ENCODE measurements at places on chromosomes 7 and 10.

DNA sequence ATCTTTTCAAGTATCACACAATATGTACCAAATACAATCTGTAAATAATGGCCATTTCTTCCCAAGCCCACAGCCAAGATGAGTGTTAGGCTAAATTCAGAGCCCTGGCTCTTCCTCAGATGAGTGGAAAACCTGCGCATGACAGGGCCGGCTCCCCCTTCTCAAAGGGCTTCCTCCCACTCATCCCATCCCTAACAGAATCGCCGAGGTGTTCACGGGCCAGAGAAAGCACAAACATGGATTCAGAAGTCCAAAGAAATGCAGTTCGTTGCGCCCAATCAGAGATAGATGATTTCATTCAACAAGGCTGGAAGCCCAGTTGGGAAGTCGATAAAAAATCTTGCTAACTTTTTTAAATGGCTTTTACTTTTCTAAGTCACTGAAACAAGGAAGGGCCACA is 121.8 kb downstream of the UBE2H start:
- DNase-seq, result no peak

GRCh38 chr7:5012985-5013384 is 32.7 kb upstream of the RBAK start:
- no peak for DNase-seq

- DNase-seq, result peak; percentile 20
Observed at GRCh38 chr10:118754229-118754555, 578 bp downstream of the CACUL1 start.

GRCh38 chr7:100049441-100050291 is at the start of gene ZSCAN21:
Gene ZSCAN21, plus strand, starts transcription at chr7:100049774. Its CDS starts 7,233 bp downstream, at chr7:100057007.
- peak; percentile 70 for DNase-seq

- DNase-seq, result no peak
Observed at GRCh38 chr7:50792342-50793119, 9.8 kb upstream of the GRB10 start.

DNA sequence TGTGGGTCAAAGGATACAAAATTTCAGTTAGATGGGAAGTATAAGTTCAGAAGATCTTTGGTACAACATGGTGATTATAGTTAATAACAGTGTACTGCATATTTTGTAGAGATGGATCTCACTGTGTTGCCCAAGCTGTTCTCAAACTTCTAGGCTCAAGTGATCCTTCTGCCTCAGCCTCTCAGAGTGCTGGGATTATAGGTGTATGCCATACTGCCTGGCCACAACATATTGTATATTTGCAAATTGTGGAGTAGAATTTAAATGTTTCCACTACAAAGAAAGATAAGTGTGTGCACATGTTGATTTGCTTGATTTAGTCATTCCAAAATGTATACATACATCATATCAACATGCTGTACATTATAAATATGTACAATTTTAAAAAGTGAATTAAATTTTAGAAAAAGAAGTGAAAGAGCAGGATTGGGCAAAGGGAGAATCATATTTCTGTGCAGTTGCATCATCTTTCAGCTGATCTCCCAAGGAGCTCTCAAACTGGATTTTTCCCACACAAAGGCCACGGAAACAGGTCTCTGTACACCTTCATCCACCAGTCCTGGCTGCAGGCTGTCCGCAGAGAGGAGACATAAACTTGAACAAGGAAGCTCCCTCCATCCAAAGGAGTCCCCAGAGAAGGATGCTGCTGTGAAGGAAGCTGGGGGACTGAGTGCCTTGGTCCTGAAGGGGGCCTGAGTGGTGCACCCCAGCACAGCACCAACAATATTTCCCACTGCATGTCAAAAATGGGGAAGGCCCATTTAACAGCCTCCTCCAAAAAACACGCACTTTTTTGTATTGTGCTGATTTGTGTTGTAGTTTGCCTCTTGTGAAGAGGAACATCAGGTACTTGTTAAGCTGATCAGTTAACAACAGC is 217.1 kb upstream of the GHITM start:
- DNase-seq, result no peak

DNA sequence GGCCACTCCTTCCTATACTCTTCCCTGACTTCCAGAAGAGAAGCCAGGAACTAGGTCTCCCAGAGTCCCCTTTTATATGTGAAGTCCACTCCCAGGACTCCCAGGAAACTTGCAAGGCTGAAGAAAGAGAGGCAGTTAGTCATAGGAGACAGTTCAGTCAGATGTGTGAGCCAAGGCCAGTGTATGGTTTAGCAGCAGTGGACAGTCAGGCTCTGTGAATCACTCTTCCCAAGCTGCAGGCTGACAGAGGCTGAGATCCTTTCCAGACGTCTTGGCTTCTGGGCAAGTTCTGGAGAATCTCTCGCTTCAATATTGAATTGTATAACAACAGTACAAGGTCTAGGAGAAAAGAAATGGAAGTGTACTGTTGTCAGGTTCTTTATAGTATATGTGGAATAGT is 26.9 kb downstream of the BLVRA start:
- no peak for DNase-seq

DNA sequence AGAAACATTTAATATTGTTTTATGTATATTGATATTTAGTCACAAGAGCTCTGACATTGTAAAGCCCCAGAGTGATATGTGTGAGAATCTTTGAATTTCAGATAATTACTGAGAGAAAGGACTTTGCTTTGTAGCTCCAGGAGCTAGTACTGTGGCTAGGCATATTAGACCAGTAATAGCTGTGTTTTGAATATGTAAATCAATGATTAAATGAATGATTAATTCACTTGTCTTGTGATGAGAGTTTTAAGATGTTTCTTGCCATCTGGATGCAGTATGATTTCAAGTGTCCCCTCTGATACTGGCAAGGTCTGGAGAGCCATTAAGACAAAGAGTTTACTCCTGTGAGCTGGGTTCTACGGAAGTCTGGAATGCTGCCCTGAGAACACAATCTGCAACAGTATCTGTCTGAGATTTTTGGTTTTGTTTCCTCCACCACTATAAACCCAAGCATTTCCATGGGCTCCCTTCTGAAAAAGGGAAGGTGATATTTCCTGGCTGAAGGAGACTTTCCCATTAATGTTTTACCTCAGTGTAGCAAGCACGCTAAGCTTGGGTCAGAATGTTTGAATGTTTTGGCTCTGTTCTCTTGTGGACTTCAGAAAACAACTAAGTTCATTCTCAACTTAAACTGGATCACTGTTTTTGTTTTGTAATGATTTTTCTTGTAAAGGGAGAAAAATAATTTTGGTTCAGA is 61.3 kb upstream of the BICC1 start:
- DNase-seq, result no peak

- no peak for DNase-seq
Observed at GRCh38 chr7:149063476-149063875, 27.0 kb downstream of the ZNF786 start.

DNA sequence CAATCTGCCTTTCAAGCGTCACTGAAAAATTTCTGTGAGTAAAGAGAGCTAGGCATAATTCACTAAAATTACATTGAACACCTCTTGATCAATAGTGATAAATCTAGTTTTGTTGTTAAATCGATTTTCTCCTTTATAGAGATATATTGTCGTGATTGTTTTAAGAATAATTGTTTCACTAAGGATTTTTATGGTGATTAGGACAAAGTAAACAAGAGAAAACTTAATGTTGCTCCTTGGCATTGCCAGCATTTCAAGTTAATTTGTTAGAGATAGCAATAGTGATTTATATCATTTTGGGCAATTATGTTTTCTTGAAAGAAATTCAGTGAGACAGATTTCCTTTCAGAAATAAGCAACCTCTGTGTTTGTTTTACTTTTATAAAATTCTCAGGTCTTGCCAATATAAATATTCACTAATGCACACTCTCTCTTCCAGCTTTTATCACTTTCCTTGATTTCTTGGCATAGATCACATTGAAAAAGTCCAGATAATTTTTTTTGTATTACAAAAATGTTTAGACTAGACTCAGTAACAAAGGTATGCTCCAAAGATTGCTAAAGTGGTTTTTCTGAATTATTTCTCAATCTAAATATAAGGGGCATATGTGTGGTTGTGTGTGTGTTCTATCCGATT is 538.7 kb downstream of the TFEC start:
- DNase-seq, result no peak

DNA sequence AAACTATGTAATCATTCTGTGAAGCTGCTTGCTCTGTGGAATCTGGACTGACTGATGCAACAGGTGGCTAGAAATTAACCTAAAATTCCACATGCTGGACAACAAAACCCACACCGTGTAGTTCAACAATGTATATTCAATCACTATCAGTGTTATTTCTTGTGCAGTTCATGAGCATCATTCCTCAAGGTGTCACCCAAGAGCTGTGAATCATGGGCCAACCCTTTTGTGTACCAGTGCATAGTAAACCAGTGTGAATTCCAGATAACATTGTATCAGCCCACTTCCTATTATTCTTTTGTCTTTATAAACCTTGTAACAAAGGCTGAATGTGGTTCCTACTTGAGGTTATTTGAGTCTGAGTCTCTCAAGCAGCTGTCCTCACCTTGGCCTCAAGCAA is 905.2 kb upstream of the ZNF722 start:
- DNase-seq, result no peak

DNA sequence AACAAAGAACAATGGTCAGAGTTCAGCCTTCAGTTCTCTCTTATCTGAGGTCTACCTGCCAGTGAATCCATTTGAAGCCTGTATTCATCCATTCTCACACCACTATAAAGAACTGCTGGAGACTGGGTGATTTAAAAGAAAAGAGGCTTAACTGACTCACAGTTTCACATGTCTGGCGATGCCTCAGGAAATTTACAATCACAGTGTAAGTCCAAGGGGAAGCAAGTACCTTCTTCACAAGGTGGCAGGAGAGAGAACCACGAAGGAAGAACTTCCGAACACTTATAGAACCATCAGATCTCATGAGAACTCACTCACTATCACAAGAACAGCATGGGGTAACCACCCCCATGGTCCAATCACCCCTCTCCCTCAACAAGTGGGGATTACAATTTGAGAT is 33.0 kb upstream of the SLC25A13 start:
- DNase-seq, result no peak

- DNase-seq, result no peak
Observed at GRCh38 chr10:51217505-51217904, 143.2 kb downstream of the PRKG1 start.

DNA sequence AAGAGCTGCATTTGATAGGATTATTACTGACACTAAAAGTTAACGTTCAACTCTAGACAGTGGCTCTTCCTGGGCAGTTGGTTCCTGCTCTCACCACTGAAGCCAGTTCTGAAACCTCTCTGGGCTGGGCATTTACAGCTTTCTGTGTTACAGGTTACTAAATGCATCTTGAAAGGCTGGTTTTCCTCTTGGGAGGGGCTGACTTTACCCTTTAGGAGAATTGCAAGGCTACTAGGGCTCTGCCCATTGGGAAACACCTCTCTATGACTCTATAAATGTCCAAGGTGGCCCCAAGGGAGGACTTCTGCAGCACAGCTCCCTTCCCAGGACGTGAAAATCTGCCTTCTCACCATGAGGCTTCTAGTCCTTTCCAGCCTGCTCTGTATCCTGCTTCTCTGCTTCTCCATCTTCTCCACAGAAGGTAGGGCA is at the start of gene GPR15LG:
Gene GPR15LG (plus strand): TSS at position 301 of the 429 bp plus-strand sequence. CDS start 51 bp downstream, at position 352.
- no peak for DNase-seq

DNA sequence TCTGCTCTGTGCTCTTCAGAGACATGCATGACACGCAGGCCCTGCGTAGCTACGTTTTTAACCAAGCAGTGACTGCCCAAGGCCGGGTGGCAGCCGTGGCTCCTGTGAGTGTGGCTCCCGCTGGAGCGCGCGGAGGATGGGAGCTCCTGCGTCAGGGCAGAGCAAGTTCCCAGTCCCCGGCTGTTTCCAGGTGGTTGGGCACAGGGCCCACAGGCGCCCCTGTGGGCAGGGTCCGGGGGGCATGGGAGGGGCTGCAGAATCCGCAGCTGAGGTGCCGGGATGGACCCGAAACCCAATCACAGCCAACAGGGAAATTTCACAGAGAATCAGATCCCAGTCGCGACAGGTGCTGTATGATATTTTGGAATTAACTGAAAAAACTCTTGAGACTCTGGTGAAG is 9.8 kb downstream of the NKX6-2 start:
- no peak for DNase-seq

GRCh38 chr10:108241166-108241565 is 1076.7 kb upstream of the SORCS1 start:
- no peak for DNase-seq

DNA sequence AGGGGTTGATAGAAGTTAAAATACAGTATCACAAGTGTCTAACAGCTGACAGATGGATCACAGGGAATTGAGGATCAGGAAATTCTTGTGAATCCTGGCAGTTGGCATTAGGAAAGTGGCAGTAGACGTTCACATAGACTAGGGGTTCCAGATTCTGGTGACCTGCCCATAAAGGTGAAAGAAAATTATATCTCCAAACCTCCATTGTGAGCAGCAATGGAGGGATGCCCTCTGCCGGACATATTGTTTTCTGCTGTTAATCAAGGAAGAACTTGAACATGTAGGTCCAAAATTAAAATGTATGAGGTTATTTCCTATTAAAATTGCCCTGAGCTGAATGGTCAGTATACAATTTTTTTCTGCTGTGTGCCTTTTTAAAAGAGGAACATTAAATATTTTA is 5.1 kb downstream of the NME8 start:
- DNase-seq, result no peak

DNA sequence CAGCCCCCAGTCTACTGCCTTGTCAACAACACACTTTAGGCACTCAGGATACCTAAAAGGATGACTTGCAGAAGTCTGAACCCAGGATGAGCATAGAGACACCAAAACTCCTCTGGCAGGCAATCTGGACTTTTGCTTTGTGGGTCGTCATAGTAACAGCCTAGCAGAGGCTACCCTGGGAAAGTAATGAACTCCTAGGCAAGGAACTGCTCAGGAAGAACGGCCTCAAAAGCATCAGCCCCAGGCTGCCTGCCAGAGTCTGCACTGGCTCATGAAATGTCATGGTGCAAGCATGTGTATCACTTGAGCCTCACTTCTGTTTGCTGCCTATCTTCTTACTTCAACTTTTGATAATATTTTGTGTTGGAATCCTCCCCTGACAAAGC is 715.1 kb downstream of the GRID1 start:
- no peak for DNase-seq

GRCh38 chr7:139741239-139741638 is 36.6 kb downstream of the HIPK2 start:
- DNase-seq, result no peak

- no peak for DNase-seq
Observed at GRCh38 chr10:122190176-122190943, 80.7 kb upstream of the BTBD16 start.

GRCh38 chr10:72639441-72639873 is 13.6 kb upstream of the MICU1 start:
- no peak for DNase-seq

- no peak for DNase-seq
Observed at GRCh38 chr7:38189231-38189938, 11.3 kb downstream of the STARD3NL start.

All from effector CD4-positive, alpha-beta T cell (primary cell).